ENCODE measurements at places on chromosomes 5 and 9.

- peak; percentile 51 for DNase-seq
Observed at GRCh38 chr9:35553670-35554543, 51.2 kb upstream of the TESK1 start.

GRCh38 chr9:97558701-97559101, 57.2 kb downstream of the TMOD1 start:
- no peak for DNase-seq

DNA sequence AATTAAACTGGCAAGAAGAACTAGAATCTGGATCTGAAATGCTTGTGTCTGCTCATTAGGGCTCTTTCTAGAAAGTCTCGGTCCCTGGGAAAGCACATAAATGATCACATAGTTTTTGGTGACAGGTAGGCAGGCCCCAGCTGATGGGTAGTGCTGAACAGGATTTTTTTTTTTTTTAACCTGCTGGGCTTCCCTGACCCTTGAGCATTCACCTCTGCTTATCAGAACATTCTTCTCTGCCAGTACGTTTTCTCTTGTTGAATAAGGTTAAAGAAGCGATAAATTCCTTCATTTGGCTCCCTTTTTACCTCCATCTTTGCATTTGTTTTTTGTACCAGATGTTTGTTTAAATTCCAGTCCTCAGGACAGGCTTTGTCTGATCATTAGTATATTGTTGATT, 8.8 kb downstream of the KDM4C start:
- no peak for DNase-seq

DNA sequence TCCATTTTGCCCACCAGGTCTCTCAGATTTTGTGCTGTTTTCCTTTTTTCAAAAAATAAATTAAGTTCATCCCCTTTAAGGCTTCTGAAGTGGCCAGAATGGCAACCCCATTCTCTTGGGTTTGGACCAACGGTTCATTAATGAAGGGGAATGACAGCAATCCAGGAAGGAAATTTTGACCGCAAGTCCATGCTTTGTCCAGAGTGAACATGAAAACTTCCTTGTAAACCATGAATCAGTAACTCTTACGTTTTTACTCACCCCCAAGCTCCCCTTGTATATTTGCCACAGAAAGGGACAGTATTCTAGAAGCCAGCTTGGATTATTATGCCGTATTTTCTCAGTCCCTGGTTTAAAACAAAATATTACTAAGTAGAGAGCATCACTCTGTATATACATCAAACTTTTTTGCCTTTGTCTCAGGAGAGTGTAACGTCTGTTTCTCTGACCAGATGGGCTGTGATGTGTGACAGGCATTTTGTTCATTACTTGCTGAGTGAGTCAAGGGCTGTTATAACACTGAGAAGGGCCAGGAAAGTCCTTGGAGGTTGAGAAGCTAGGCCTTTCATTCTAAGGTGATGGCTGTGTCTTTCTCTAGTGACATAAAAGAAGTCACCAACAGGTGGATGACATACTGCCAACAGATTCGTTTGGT, 148.2 kb downstream of the SMARCA2 start:
- DNase-seq = no peak

GRCh38 chr5:159641371-159642039, 274.8 kb upstream of the ADRA1B start:
- DNase-seq = no peak

DNA sequence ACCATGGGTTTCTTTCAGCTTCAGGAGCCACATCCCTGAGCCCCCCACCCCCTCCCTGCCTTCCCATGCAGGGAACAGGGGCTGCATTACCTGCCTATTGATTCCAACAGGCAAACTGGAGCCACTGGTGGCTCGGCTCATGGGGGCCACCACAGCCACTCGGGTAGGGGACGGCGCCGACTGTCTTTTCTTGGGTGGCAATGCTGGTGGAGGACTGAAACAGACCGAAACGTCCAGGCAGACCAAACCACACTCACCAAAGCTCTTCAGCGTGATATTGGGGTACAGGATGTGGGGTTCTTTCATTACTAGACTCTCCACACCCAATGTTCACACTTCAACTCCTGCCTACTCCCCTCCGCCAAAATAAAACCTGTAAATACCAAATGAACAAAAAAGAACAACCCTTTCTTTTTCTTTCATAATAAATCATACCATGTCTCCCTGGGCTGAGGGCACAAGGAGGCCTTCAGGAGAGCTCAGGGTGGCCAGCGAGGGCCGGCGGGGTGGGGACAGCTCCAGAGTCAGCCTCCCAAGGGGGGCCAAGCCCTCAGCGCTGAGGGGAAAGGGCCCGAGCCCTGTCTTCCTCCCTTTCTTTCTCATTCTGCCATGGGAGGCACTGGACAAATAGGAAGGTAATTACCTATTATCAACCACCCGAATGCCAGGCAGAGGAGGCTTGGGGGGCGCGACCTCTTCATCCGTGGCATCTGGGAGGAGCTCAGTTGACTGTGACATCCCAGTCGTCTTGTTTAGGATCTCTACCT, 83.3 kb downstream of the PRRT1B start:
- DNase-seq = peak; percentile 63

DNA sequence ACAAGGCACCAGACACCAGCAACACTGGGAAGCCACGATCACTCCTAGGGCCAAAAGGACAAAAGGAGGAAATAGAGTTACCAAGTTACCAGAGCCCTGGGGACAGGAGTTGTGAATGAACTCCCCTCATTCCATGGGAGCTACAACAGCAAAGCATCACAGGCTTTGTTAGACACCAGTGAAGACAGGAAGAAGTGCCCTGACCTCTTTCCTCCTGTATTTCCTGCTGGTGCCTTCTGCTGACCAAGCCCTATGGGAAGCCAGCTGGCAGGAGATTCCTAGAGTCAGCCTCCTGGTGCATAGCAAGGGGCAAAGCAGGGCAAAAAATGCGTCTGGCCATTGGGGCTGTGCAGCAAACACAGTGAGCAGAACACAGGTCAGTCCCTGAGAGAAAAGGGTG, 374.7 kb downstream of the ZSWIM6 start:
- DNase-seq = no peak

GRCh38 chr5:56829137-56829908, 14.0 kb downstream of the MAP3K1 start:
- DNase-seq = peak; percentile 76

- no peak for DNase-seq
Observed at GRCh38 chr9:83062651-83063527, at the start of gene RASEF. RASEF (minus strand) TSS chr9:83063142; CDS start chr9:83062867, 275 bp downstream.
